ENCODE measurements at places on chromosomes 16 and 17.

- DNase-seq = peak; percentile 12
Measured at GRCh38 chr17:74957935-74958740, 14.4 kb downstream of the HID1 start.

DNA sequence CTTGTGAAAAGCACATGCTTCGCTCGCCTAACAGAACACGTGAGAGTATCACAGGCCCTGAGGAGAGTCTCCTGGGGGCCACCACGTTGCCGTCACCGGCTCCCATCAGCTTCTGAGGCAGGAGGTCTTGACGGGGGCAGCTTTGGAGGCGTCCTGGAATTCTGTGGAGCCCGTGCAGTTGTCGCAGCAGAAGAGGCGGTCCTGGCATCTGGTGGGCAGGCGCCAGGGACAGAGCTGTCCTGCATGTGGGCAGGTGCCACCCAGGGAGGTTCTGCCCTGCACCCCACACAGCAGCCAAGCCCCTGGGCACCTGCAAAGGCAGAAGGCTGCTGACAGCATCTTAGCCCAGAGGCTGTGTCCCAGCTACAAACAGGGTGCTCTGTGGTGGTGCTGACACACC lies 99.0 kb upstream of the CREBBP start:
- DNase-seq = no peak

DNA sequence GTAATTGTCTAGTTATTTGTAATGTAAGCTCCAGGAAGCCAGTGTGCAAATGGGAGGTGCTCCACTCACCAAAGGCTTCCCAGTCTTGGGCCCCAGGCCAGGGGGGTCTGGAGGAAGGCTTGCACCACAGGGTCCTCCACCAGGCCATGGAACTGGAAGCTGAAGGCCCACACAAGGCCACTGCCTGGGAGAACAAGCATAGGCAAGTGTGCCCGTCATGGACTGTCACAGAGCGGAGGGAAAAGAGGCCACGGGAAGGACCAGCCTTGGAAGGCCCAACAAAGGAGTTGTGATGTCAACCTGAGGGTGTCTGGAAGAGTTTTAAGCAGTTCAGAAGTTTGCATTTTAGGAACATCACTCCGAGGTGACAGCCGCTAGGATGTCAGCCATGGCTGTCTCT lies 3.0 kb upstream of the SRRM2 start:
- no peak for DNase-seq

DNA sequence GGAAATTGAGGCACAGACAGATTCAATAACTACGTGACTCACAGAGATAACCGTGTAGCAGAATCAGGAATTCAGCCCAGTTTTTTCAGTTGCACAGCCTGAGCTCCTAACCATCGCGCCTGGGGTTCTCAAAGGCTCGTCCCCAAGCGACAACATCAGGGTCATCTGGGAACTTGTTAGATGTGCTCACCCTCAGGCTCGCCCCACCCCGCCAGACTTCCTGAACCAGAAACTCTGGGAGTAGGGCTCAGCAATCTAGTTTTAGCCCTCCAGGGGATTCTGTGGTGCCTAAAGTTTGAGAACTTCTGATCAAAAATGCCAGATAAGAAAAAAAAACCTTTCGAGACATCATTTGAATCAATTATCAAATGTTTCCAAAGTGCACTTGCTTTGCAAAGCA lies 559.8 kb downstream of the WWOX start:
- DNase-seq = no peak

DNA sequence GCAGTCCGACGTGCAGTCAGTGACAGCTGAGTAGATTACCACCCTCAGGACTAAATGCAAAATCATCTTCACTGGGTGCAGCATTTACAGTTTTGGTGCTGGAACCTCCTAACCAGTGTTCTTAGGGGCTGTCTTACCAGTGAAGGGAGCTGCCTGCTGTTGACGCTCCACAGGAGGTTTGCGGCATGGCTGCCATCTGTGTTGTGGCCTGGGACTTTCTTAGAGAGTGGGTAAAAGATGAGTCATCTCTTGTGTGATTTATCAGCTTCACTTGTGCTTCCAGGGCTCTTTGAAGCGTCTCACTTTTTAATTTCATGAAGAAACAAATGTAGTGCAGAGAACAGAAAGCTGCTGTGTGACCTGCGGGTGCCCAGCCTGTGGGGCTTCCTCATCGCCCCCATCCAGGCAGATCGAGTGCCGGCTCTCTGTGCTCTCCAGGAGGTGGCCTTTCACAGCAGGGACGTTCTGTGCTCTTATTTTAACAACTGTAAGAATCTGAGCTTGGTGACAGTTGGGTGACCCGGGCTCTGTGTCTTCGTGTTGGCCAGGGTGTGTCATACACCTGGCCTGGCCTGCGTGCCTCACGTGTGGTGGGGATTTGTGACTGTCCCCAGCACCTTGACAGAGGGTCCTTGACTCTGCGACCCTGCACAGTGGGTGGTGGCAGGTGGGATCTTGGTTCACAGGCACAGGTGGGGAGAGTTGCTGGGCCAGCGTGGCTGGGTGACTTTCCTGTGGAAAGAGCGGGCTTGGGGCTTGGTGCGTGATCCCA lies 24.3 kb upstream of the ZNF750 start:
- DNase-seq = no peak

DNA sequence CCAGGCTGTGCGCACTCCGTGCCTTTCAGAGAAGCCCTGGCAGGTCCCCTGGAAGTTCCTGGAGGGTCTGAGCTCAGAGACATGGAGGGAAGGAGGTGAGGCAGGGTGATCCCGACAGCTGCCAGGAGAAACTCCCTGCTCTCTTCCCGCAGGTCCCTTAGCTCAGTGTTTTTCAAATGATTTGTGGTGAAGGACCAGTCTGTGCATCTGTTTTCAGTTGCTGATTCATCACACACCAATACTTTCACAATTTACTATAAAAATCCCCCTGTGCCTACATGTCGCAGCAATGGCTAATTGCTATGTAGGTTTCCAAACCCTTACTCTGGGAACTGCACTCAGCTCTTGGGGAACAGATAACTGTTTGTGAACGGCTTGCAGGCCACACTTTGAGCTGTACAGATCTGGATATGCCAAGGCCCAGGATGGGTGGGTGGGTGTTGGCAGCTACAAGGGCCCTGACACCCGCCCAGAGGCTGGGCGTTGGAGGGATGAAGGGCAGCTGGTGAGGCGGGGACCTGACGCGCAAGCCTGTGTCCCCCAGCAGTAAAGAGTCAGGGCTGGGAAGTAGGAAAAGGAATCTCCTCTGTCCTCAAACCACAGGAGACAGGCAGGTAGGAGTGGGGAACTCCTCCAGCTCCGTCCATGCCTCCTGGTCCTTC lies 20.5 kb upstream of the EMP2 start:
- DNase-seq = no peak

DNA sequence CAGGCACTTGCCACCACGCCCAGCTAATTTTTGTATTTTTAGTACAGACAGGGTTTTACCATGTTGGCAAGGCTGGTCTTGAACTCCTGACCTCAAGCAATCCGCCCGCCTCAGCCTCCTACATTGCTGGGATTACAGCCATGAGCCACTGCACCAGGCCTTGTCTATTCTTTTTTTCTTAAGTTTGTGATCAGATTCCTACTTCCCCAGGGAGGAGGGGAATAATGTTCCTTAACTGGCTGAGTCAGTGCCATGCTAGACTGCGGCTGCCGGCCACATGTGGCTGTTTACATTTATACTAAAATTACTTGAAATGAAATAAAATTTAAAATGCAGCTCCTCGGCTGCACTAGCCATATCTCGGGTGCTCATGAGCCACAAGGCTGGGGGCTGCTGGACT lies 27.8 kb upstream of the USP36 start:
- DNase-seq = no peak

DNA sequence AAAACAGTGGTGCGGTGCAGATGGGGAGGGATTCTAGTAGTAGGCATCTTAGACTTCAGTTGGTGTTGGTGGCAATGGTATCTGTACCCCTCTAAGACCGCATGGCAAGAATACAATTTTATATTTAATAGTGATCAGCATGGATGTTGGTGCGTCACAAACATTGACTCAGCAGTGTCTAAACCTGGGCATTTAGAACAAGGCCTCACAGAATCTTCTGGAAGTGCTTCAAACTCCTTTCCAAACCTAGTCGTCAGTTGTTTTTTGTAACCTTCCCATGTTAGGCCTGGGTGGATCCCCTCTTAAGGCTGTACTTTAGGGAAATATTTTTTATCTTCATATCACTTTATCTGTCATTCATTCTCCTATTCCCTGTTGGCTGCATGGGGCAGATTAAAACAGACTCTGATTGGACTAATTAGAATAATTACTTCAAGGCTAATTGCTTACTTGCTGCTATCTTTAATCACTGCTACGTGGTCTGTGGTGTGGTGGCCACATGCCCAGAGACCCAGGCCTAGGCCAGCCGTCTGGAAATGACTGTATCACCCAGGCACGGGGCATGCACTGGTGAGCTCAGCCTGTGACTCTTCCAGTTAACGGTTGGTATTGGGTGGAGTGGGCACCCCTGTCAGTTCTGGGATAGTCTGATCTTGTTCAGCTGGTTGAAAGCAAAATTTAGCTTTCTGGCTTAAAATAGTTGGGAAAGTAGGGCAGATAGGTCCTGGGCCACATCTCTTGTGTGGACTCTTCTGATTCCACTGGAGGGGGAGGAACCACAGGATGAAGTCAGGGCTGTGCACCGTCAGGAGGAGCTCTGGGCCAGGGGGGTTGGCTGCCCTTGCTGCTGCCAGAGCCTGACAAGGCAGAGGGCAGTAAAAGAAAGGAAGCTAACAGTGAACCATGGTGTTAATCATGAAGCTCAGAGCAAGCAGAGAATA lies 4.5 kb downstream of the ALKBH5 start:
- no peak for DNase-seq

DNA sequence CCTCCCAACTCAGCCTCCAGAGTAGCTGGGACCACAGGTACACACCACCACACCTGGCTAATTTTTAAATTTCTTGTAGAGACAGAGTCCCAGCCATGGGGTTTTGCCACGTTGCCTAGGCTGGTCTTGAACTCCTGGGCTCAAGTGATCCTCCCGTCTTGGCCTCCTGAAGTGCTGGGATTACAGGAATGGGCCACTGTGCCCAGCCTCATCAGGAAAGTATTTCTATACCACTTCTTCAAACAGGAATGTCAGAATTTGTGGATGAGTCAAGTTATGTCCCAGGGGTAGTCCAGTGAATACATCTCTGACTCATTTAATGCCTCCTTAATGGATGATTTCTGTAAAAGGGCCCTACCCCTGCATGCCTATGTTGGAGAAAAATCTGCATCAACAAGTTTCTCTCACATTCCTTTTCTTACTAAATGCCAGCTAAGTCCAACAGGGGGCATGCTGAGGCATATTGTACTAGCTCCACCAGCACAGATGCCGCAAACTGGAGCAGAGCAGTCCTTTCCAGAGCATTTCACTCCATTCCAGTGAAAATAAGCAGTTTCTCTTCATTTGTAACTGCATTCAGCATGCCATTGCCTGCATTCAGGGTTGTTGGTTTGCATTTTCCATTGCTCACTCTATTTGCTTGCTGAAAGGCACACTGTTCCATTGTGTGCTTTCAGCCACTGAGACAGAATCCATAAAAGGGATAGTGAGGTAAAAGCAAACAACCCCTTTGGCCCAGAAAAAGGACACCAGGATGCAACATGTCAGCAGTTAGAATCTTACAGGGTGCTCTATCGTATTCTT lies 5.3 kb upstream of the CAVIN1 start:
- DNase-seq = no peak

DNA sequence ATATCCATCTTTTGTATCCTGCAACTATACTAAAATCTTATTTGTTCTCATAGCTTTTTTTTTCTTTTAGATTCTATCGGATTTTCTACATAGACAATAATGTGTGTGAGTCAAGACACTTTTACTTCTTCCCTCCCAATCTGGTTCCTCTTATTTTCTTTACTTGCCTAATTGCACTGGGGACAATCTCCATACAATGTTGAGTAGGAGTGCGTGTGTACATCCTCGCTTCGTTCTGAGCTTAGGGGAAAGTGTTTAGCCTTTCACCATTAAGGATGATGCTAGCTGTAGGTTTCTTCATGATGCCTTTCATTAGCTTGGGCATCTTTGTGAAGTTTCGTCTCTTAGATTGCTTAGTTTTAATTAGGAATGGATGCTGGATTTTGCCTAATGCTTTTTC lies 2.9 kb downstream of the SPATA32 start:
- no peak for DNase-seq

- DNase-seq = no peak
Measured at GRCh38 chr16:20683812-20684211, 13.7 kb downstream of the ACSM1 start.

DNA sequence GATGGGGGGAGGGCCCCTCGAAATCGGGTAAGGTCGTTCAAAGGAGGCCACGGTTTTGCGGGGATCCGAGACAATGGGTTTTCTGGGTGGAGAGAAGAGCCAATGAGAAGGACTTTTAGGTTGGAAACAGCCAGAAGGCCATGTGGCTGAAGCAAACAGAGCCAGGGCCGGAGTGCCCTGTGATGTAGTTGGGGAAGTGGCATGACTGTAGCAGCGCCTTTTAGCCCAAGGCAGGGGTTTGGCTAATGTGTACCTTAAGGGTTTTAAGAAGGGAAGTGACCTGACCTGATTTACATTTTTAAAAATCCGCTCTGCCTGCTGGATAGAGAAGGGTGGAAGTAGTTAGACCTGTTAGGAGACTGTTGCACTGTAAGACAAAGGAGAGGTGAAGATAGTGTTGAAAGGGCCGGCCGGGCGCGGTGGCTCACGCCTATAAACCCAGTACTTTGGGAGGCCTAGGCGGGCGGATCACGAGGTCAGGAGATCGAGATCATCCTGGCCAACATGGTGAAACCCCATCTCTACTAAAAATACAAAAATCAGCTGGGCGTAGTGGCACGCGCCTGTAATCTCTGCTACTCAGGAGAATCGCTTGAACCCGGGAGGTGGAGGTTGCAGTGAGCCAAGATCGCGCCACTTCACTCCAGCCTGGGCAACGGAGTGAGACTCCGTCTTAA lies 1.0 kb downstream of the LYRM1 start:
- no peak for DNase-seq

DNA sequence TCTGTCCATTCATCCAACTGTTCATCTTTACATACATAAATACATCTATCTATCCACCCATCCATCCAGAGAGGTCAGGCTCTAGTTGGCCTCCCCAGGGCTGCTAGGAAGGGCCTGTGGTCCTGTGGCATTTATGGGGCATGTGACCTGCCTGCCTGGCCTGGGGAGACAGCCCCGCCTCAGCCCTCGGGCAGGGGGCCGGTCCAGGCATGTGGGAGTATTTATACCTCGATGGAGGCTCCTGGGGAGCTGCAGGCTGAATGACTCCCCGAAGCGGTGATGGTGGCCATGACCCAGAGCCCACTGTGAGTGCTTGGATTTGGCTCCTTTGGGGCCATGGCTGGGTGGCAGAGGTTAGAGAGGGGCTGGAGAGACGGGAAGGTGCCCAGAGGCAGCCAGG lies 7.3 kb downstream of the FOXN1 start:
- no peak for DNase-seq

Measured in cerebellar nuclear complex (tissue), 1 donor.